Caco-2 (cell line): ENCODE measurements at places on chromosomes 6 and 20. TPM values are rescaled to one million over a fixed set of nuclear protein-coding genes. Genes with fewer than 3 reads are reported as not detected.
A peak's percentile ranks its signal among the peaks of the same experiment; 100 is the strongest.

DNA sequence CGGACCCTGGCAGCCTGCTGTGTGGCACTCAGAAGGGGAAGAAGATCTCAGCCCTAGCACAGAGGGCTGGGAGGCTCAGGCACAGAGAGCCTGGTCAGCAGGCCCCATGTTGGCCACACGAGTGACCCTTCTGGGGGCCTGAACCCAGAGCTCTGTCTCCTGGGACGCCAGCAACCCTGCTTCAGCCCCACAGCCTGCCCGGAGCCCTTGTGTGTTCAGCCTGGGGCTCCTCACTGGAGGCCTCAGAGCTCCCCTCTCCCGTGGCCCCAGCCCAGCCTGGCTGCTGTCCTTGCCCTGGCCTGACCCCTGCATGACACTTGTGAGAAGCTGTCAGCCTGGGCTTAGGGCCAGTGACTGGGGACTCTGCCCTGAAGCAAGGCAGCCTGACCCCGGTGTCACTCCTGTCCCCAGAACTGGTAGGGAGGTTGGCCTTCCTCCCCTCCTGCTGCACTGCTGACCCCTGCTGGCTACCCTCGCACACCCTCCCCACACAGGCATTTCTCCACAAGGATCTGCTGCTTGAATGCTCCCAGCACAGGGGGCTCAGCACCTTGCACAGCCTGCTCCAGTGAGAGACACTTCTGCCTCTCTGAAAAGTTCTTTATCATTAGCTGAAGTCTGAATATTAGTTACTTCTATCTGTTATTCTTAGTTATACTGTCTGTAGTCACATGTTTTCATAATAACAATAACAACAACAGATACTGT is 15.4 kb upstream of the IP6K3 start:
- DNase-seq: peak; percentile 92

DNA sequence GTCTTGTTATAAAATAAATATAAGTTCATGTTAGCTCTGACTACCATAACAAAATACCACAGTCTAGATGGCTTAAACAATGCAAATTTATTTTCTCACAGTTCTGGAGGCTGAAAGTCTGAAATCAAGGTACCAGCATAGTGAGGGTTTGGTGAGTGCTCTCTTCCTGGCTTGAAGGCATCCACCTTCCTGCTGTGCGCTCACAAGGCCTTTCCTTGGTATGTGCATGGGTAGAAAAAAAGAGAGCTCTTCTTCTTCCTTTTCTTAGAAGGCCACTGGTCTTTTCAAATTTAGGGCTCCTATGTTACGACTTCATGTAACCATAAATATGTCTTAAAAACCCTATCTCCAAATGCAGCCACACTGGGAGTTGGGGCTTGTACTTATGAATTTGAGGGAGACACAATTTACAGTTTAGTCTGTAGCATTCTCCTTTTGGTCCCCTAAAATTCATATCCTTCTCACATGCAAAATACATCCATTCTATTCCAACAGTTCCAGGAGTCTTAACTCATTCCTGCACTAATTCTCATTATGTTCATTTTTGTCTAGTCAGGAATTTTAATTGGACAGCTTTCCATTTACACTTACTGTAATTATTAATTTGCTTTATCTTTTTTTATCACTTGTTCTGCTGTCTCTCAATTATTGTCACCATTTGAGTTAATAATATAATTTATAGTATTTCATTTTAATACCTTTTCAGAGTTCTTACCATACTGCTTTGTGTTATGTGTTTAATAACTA is 381.9 kb upstream of the EPHA7 start:
- no peak for DNase-seq

Gene ENPP3
- total RNA-seq: not detected in 2 replicates

DNA sequence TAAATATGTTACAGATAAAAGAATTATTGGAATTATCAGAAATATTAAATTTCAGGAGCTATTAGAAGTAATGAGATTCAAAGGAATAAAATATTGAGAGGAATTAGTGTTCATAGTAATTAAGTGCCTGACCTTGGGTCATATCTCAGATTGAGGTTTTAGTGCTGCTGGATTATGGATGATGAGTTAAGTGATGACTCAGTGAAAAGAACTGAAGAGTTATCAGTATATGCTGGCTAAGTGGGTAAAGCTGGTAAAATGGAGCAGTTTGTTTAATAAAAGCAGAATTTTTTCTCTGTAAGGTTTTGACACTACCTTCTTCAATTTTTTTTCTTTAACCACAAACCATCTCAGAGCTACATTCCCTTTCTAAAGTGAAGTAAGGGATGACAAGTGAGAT is 206.7 kb downstream of the MANEA start:
- DNase-seq: no peak

Gene SOX18
- total RNA-seq: 0.44 and 0.84 TPM in 2 replicates

GRCh38 chr6:98833307-98834059 is 891 bp upstream of the POU3F2 start:
- DNase-seq: no peak

Gene SLC52A3
- total RNA-seq: 0.50 and 0.56 TPM in 2 replicates

Gene FAM217A
- not detected in 2 replicates for total RNA-seq

- DNase-seq: no peak
Measured at GRCh38 chr20:45056473-45057173, 44.3 kb downstream of the KCNS1 start.

Gene UST
- not detected in 2 replicates for total RNA-seq

Gene ULBP2
- 4.8 and 4.9 TPM in 2 replicates for total RNA-seq

Gene KIF13A
- 13.8 and 14.0 TPM in 2 replicates for total RNA-seq

Gene SEMG1
- not detected in 2 replicates for total RNA-seq

Gene WFDC10B
- total RNA-seq: not detected in 2 replicates

DNA sequence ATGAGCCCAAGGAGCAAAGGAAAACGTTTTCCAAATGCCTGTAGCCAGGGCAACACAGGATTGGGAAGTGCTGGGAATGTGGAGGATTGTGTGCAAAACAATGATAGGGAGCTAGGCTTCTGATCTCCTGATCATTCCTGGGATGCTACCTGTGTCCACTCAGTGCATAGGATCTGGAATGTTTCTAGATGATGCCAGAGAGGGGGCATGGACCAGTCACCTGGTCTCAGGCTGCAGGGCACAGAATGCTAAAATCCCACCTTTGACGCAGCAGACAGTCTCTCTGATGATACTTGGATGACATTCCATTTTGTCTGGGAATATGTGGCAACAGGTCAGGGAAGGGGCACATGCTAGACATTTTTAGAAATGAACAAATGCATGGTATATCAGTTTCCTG is 128.9 kb downstream of the CLIC5 start:
- no peak for DNase-seq
